ENCODE measurements at places on chromosomes 4 and X. TPM values are rescaled to one million over a fixed set of nuclear protein-coding genes. Genes with fewer than 3 reads are reported as not detected.

HSFX4 gene
- not detected for total RNA-seq

ADRA2C gene
- total RNA-seq: 11.0 TPM

PAGE5 gene
- not detected for total RNA-seq

BMP3 gene
- total RNA-seq: not detected

WDR17 gene
- 1.9 TPM for total RNA-seq

SPANXC gene
- total RNA-seq: 0.44 TPM

PRDM8 gene
- total RNA-seq: 0.41 TPM

HGFAC gene
- 0.08 TPM for total RNA-seq

PDK3 gene
- 6.3 TPM for total RNA-seq

ERAS gene
- 0.15 TPM for total RNA-seq

ADAM29 gene
- not detected for total RNA-seq

NXF2B gene
- not detected for total RNA-seq

ARL9 gene
- not detected for total RNA-seq

SCML2 gene
- 8.1 TPM for total RNA-seq

Data from A549 treated with CORT108297 at 1 μM for 4 hours (cell line).